Cortex of kidney (tissue), 1 donor: ENCODE measurements at places on chromosomes 12 and 14.

GRCh38 chr14:73634011-73634833, 10.6 kb upstream of the DNAL1 start:
- DNase-seq = no peak

DNA sequence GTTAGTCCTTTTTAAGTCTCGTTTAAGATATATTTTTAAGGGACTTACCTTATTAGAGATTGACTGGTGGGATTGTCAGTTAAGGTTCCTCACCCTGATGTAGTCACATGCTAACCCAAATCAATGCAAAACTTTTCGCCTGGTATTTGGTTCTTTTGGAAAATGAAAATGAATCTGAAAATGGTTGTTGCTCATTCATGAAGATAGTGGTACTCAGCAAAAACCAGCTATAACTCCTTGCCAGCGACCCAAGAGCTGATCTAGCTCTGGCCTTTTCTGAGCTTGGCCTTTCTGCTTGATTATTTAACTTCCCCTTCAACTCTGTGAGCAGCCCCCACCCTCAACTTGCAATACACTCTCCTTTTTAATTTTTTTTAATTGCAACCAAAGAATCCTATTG, 85.0 kb upstream of the GTF2A1 start:
- no peak for DNase-seq

DNA sequence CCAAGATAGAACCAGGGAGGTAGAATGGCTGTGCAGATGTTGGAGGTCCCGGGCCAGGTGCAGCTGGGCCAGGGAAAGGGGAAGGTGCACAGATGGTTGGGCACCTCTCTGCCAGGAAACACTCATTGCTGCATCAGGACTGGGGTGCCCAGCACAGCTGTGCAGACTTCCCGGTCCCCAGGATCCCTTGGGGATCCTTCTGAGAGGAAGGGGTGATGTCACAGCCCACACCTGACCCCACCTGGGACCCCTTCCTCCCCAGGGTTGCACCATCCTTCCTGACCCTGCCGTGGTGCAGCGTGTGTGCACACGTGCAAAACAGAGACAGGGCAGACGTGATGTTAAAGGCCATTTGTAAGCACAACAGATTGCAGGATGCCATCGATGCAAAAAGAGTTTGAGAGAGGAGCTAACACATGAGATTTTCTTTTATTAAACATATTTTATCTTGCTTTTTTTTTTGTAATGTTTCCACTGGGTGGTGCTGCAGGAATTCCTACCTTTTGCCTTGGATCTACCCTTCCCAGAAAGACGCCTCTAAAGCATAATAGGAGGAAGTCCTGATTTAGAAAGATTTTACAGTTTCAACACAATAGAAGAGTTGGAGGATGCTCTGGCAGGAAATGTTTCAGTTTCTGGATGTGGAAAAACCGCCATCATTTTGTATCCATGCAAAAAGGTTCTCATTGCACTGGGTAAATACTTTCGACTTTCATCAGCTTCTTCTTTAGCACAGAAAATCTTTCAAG, 14.8 kb downstream of the ELK3 start:
- DNase-seq = no peak

- no peak for DNase-seq
Observed at GRCh38 chr12:123571343-123571813, 13.0 kb upstream of the TMED2 start.

DNA sequence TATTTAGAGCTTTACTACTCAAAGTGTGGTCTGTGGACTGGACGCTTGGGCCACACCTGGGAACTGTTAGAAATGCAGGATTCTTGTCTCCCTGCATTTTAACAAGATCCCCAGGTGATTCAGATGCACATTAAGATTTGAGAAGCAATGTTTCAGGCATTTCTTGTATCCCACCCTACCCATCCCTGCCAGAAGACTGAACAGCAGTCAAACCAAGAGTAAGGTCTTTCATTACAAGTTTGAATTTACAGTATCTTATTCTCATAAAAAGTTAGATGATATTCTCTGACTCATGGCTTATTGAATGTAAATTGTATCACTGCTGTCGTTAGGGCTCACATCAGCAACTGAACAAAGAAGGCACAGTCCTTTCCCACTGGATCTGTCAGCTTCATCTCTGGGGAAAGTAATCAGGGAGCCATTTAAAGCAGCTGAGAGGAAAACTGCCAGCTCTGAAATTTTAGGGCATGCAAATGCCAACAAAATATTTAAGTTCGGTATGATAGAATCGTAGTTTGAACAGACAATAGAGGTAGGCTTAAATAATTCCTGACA, 141.1 kb downstream of the AKAP6 start:
- DNase-seq = no peak

GRCh38 chr14:105019861-105020814, 745 bp downstream of the CDCA4 start:
- no peak for DNase-seq

DNA sequence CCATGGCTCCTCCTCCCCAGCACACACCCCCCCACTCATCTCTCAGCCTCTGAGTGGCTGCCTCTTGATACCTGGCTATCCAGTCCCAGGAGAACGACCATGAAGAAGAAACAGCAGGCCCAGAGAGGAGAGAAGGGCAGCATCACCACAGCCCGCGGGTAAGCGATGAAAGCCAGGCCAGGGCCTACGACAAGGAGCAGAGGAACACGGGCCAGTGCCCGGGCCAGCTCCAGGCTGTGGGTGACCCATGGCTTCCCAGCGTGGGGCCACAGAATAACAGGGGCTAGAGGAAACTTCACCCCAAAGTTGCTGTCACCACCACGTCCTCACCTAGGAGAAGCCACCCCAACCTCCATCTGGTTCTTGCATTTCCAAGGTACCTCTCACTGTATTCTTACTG, 10.4 kb upstream of the SLC6A12 start:
- no peak for DNase-seq

DNA sequence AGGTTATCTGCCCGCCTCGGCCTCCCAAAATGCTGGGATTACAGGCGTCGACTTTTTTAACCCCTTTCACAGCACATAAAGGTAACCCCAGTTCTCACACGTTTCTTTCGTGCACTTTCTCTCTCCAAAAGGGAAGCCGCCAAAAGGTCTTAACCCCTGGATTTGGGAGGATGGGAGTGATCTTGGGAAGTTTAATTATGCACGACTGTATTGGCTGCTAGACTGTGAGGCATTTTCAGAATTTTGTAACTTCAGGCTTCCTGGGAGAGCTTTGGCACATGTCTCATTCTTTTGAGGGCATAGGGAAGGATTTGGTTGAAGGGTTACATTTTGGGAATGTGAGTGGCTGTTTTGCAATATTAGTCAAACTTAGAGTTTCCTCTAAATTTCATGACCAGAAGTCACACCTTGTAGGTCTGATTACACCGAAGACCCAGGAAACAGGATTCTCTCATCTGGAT, 1.4 kb upstream of the SMARCC2 start:
- DNase-seq = no peak

GRCh38 chr12:93061473-93062419, 132.7 kb upstream of the EEA1 start:
- DNase-seq = no peak

DNA sequence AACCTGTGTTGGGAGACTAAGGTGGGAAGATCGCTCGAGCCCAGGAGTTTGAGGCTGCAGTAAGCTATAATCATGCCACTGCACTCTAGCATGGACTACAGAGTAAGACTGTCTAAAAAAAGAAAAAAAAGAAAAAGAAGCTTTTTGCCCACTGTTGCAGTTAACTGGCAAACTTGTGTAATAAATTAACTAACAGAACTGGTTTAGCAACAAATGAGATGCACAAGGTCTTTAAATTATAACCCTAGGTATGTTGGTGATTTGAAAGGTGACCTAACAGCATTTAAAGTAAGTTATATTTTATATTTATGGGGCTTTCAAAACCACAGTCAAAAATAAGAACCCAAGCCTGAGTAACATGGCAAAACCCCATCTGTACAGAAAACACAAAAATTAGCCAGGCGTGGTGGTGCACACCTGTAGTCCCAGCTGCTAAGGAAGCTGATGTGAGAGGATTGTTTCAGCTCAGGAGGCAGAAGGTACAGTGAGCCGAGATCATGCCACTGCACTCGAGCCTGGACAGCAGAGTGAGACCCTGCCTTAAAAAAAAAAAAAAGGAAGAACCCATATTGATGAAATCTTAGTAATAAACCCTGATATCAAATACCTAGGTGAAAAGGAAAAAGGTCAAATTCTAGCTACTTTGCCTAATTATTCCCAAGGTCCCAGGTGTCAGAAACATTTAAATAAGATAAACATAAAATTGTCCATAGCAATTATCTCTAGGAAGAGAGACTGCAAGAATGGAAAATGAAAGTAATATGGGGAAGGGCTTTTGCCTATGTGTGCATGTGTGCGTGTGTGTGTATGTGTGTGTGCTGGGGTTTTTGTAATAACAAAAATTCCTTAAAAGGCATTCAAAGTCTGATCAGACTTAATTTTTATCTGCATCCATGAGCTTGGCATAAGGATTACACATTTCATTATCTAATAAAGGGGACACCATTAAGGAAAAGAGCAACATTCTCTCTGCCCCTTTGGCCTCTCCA, 15.4 kb downstream of the SYNE2 start:
- DNase-seq = no peak

DNA sequence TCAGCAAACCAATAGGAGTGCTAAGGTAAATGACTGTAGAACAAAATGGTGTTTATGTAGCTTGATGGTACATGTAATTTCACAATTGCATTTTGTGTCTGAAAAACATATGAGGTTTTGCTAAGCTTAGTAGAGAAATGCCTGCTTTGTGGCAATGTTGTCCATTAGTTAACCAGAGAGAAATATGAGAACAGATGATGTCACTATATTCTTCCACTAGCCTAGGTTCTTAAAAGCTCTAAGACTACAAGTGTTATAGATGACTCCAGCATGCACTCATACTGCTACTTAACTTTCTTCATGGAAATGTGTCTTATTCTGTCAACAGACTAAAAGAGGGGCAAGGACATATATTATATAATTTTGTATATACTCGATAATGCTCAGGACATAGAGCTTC, 309.4 kb downstream of the APAF1 start:
- no peak for DNase-seq
